ENCODE measurements at places on chromosomes 12 and 14.

GRCh38 chr12:124458992-124459851, 108.2 kb downstream of the NCOR2 start:
- DNase-seq = no peak

DNA sequence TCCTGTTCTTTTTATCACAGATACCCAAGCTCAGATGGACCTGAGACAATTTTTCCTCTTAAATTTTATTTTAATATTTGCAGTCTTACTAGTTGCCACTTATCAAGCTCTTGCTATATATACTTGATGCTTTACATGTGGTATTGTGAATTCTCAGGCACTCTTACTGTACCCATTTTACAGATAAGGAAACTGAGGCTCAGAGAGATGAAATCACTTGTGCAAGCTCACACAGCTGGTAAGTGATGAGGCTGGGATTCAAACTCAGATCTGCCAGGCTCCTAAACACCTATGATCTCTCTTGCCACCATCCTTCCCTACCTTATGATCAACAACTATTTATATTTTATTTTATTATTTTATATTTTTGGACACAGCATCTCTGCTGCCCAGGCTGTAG, 133.0 kb upstream of the LHX5 start:
- no peak for DNase-seq

GRCh38 chr12:39127401-39127800, 222.0 kb upstream of the CPNE8 start:
- no peak for DNase-seq

DNA sequence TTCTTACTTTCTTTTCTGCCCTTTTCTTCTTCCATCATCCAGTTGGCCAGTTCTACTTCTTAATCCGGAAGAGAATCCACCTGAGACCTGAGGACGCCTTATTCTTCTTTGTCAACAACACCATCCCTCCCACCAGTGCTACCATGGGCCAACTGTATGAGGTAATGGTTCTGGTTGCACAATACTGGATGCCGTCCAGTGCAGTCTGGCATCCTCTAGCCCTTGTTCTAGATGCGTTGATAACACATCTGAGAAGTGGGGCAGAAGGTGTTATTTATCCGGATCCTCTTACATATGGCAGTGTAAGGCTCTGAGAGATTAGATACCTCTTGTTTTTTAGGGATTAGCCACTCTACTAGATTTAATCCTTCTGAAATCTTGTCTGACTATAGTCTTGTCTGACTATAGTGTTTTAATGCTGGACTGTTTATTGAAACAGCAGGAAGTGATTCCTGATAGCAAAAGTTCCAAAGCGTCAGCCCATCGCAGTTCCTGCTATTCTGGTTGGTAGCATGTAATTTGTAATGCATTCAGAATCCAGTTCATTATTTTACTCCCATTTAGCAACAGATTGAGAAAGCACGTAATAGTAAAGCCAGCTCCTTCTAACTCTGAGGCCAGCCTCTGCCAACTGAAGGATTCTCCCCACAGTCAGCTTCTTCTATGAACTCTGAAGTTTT, 7.9 kb downstream of the GABARAPL1 start:
- no peak for DNase-seq

GRCh38 chr12:103667125-103667524, 80.1 kb downstream of the STAB2 start:
- DNase-seq = no peak

DNA sequence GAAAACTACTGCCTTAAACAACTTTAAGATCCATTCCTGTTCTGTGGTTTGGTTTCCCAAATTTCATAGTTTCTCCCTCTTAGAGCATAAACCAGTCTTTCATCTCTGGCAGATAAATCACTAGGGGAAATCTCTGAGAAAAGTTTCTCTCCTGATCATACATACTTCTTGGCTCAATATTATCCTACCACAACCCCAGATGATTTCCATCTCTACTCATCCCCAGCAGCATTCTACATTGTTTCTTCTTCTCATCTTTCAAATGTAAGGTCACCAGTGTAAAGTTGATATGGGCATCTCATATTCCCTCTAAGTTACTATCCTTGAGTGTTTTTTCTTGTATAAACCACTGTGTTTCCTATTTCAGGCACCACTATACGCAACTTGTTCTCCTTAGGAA, 45.9 kb upstream of the PLEKHG7 start:
- no peak for DNase-seq

GRCh38 chr12:40185303-40185693, 39.5 kb upstream of the LRRK2 start:
- no peak for DNase-seq

- DNase-seq = no peak
Measured at GRCh38 chr14:26204366-26204727, 393.5 kb downstream of the NOVA1 start.

- no peak for DNase-seq
Measured at GRCh38 chr12:43337571-43338444, 214.2 kb downstream of the ADAMTS20 start.

DNA sequence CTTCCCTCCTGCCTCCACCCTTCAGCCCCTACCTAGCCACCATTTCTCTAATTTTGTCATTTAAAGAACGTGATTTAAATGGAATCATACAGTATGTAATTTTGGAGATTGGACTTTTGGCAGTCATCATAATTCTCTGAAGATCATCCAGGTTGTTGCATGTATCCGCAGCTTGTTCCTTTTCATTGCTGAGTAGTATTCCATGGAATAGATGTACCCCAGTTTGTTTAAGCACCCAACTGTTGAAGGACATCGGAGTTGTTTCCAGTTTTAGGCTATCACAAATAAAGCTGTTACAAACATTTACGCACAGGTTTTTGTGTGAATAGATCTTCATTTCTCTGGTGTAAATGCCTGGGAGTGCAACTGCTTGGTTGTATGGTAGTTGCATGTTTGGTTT, 61.1 kb upstream of the PWP1 start:
- DNase-seq = no peak

- DNase-seq = no peak
Measured at GRCh38 chr14:57266065-57266464, 2.6 kb downstream of the EXOC5 start.

DNA sequence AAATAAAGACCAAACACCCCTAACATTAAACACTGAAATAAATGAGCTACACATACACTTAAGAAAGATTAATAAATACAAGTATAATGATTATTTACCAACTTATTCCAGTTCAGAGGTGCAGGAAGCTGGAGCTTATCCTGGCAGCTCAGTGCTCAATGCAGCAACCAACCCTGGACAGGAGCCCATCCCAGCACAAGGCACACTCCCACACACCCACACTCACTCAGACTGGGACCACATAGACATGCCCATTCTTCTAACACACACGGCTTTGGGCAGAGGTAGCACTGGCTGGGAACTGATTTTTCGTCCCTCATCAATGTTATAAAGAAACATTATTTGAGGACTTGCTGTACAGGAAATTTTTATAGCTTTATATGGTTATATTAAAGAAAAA, 797.4 kb downstream of the RPS29 start:
- DNase-seq = no peak

- no peak for DNase-seq
Measured at GRCh38 chr12:3727877-3728632, 24.9 kb downstream of the CRACR2A start.

DNA sequence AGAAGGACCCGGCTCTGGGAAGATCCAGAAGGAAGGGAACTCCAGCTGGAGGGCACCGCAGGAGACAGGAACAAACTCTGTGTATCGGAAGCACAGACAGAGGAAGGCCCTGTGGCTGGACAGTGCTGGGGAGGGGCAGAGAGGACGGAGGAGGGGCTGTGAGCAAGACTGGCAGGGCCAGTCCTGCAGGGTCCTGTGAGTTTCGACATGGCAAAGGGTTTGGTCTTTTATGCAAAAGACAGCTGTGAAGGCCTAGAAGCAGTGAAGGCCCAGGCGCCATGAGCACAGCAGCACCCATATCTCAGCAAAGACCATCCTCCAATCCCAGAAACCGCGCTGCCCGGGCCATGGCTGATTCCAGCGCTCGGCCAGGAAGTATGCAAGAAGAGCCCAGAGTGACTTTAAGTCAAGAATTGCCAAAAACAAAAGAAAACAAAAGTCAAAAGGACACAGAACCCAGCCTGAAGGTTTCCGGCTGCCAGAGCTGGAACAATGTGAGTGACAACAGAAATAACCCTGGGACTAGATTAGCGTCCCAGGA, 126.5 kb downstream of the NCOR2 start:
- no peak for DNase-seq

DNA sequence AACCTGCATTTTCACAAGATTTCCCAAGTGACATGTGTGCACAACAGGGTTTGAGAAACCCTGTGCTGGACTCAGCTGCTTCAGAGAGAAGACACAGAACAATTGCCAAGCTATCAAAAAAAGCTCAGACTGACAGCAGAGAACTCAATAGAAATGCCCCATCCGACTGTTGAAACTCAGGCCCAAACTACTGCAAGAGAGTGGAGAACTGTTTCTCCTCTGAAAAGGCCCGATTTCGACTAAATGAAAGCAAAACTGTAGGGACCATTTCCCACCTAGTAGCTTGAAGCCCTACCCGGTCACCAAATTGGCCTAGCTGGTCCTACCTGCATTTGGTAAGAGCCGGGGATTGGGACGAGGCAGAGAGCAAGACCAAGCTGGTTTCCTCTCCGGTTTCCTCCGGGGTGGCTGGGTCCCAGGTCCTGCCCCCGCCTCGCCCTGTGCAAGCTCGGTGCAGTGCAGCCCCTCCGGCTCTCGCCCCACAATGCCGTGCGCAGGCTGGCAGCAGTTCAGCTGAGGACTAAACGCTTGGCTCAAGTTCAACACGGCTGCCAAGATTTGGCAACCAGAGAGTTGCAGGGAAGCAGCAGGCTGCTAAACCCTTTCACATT, 1180.6 kb downstream of the VRK1 start:
- DNase-seq = peak; percentile 65

GRCh38 chr14:91453744-91454143, 36.1 kb upstream of the CCDC88C start:
- no peak for DNase-seq

GRCh38 chr14:50697659-50698290, 29.7 kb upstream of the SAV1 start:
- no peak for DNase-seq

DNA sequence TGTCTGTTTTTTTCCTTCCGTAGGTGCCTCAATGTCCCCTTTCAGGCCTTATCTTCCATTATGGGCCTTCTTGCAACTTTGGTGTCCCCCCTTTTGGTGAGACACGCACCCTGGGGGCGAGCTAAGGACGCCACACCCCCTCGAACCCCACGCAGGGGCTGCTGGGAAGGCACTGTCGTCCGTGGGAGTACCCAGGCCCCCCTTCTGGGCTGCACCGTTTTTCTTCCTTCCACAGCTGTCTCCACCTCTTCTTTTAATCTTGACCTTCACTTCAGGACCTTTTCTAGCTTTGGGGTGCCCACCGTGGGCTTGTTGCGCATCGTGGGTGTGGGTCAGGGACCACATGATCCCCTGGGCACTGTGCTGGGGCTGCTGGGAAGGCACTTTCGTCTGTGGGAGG, 271.8 kb downstream of the ALG10 start:
- DNase-seq = no peak

DNA sequence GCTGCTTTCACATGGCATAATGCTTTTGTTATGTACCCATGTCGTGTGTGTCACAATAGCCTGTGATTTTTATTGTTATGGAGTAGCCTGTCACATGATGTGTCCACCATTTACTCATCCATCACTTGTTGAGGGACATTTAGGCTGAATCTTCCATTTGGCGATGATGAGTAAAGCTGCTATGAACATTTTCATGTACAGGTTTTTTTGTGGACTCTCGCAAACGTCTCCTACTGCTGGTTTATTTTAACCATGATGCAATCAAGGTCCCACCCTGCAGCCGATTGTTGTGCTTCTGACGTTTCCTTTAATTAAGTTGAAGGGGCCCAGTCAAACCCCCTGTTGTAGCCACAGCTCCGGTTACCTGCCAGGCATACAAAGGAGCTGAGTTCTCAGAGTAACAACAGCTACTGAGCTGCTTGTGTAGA, 63.2 kb downstream of the ZNF664 start:
- DNase-seq = no peak

Measured in activated CD4-positive, alpha-beta T cell treated with anti-CD3 and anti-CD28 coated beads, Interleukin-2, amount 50 U/mL, for 24 hours (primary cell).